ENCODE measurements at places on chromosomes 6 and 20.
A peak's percentile ranks its signal among the peaks of the same experiment; 100 is the strongest.

DNA sequence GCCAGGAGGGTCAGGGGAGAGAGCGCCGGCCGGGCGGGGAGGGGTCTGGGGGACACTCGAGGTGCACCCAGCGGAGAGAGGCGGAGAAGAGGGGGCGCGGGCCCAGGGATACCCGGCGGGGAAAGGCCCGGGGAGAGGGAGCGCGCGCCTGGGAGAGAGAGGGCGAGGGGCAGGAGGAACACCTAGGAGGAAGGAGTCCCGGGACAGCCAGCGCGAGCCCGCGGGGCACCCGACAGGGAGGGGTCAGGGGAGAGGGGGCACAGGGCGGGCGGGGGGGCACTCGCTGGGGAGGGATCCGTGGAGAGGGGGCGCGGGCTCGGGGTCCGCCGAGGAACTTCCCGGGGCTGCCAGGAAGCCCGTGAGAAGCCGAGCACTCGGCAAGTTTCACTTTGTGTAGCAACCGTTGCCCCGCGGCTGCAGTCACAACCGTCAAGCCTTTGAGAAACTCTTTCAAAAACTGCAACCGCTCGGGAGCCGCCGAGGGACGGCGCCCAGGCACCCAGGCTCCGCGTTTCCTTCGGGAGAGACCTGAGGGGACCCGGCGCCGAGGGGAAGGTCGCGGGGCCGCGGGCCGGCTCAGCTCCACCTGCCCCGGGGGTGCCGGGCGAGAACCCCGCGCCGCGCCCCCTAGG, 471 bp downstream of the EZR start:
- peak; percentile 25 for DNase-seq

GRCh38 chr6:164069350-164069990, 655.0 kb downstream of the QKI start:
- peak; percentile 2 for DNase-seq

- no peak for DNase-seq
Measured at GRCh38 chr6:73983367-73983766, 287.4 kb downstream of the CD109 start.

DNA sequence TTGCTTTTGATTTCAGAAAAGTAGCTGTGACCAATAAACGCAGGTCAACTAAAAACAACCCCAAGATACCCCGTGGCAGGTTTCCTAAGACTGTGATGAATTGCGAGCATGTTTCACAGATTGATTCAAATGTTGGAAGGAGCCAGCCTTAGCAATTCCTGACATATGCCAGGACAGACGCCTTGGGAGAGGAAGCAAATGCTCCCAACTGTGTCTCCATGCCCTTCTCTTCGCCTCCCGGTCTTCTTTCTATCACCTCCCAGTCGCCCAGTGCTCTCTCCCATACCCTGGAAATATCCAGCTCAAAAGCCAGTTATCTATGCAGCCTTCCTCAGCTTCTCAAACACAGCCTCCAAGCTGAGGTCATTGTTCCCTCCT, 32.0 kb downstream of the KIAA0319 start:
- DNase-seq, result no peak

DNA sequence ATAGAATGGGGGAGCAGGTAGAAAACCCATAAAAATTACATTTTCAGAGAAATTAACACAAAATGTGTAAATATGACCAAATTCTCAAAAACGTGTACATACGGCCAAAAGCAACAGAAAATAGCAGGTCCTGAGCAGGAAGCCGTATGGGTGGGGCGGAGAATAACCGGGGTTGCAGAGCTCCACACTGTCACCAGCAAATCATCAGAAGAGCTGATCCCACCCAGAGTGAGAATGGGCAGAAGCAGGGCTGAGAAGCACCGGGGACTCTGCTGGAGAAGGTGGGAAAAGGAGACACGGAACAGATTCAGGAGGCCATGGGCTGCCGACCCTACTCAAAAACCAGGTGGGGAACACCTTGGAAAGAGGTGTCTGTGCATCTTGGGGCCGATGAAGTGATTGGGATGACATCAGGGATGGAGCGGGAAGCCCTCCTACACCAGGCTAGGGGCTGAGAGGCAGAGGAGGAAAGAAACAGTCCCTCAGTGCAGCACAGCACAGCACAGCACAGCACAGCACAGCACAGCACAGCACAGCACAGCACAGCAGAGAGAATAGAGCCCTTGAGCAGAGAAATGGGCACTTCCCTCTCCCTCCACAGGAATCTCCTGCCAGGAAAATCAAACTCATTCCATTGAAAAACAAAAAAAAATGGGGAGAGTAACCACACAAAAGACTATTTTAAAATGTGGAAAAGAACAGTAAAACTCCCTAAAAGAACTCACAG, 22.3 kb downstream of the STX7 start:
- no peak for DNase-seq

DNA sequence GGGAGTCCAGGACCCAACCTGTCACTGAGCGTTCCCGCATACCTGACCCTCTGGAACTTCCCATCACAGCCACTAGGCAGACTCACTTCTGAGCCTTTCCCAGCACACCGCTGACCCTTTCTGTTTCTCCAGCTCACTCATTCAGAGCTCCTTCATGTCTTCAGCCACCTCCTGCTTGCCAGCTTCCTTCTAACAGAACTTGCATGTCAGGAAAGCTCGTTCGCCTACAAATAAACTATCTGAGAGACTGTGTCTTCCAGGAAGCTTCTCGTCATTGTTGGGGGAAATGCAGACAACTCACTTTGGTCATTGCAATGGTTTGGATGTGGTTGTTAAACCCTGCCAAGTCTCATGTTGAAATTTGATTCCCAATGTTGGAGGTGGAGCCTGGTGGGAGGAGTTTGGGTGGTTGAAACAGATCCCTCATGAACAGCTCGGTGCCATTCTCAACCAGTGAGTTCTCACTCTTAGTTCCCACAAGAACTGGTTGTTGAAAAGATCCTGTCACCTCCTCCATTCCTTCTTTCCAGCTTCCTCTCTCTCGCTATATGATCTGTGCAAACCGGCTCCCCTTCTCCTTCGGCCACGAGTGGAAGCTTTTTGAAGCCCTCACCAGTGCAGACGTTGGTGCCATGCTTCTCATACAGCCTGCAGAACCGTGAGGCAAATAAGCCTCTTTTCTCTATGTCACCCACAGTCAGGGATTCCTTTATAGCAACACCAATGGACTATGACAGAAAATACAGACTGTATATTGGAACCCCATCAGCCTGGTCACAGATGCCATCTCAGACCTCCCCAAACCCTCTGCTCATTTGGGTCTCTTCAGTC, 1.4 kb upstream of the MUC21 start:
- DNase-seq, result peak; percentile 71

- DNase-seq, result no peak
Measured at GRCh38 chr6:30564114-30564513, 7.0 kb downstream of the PRR3 start.

- DNase-seq, result peak; percentile 38
Measured at GRCh38 chr6:8627085-8627861, 191.9 kb upstream of the SLC35B3 start.

- no peak for DNase-seq
Measured at GRCh38 chr6:75396005-75396800, 97.4 kb downstream of the FILIP1 start.

DNA sequence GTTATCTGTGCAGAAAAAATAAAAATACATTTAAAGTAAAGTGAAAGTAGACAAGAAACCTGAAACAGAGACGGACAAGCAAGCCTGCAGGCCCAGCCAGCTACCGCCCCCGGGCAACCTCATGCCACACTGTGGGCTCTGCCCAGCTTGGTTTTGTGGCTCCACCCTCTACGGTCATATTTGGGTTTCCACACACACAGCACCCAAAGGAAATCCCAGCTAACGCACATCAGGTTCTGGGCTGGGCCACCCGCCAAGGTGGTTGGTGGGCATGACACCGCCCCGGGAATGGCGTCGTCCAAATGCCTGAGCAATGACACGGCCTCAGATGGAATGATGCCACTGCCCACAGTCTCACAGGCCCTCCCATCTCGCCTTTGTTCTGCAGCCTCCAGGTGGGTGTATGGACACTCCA, 22.9 kb downstream of the FAM110A start:
- peak; percentile 98 for DNase-seq

DNA sequence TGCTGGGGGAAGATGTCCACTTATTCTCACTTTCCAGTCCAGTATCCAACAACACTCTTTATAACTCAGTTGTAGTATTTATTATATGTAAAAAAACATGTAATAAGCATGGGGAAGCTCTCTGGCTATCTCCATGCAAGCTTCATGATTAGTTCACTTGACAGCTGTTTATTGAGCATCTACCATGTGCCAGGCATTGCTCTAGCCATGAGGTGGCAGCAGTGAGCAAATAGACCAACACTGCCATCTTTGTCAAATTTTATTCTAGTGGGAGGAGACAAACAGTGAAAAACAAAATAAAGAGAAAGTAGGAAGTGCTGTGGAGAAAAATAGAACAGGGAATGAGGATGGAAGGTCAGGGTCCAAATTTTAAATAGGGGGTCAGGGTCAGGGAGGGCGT, 131.8 kb downstream of the CFAP61 start:
- peak; percentile 50 for DNase-seq

GRCh38 chr6:5054245-5054873, 30.8 kb upstream of the PPP1R3G start:
- DNase-seq, result no peak

DNA sequence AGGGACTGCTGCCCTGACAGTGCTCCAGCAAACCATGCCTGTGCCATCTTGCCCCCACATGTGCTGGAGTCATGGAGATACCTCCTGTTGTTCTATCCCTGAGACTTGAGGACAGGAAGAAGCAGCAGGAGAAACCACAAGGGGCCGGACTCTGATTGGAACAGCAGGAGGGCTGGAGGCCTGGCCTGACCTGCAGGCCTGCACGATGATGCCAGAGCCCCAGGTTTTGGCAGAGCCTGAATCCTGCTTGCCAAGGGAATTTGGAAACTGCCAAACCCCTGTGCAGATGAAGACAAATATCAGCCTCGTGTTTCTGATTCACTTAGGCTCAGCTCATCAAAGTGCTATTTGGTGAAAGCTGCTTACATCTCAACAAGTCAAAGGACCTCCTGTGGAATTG, 177.6 kb downstream of the MAFB start:
- DNase-seq, result no peak

- no peak for DNase-seq
Measured at GRCh38 chr6:26215585-26216358, 128.5 kb downstream of the HFE start.

DNA sequence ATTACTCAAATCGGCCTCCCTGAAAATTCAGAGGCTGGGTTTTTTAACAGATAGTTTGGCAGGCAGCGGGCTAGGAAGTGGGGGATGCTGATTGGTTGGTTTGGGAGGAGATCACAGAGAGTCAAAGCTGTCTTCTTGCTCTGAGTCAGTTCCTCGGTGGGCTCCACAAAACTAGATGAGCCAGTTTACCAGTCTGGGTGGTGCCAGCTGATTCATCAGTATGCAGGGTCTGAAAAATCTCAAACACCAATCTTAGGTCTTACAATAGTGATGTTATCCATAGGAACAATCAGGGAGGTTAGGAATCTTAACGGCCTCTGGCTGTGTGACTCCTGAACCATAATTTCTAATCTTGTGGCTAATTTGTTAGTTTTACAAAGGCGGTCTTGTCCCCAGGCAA, 190.7 kb downstream of the C6orf118 start:
- peak; percentile 5 for DNase-seq

DNA sequence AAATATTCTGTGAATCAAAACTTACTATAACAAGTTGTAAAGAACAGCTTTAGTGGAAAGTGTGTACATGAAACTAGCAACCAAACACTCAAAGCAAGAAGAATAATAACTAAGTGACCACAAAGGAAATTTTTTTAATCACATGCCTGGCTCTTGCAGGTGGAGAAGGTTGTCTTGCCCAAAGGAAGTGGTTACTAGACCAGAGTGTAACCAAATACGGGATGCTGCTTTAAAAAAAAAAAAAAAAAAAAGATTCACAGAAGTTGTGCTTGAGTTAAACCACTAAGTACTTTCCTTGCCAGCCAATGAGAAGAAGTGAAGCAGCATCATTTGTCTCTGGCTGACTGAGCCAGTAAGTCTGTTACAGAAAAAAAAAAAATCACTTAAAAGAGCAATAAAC, 19.1 kb upstream of the HLA-DQB1 start:
- peak; percentile 90 for DNase-seq

- DNase-seq, result no peak
Measured at GRCh38 chr6:121686611-121687023, 251.2 kb downstream of the GJA1 start.

GRCh38 chr6:5116243-5116991, 31.3 kb downstream of the PPP1R3G start:
- DNase-seq, result no peak

- peak; percentile 54 for DNase-seq
Measured at GRCh38 chr6:85498596-85499258, 48.8 kb downstream of the NT5E start.

DNA sequence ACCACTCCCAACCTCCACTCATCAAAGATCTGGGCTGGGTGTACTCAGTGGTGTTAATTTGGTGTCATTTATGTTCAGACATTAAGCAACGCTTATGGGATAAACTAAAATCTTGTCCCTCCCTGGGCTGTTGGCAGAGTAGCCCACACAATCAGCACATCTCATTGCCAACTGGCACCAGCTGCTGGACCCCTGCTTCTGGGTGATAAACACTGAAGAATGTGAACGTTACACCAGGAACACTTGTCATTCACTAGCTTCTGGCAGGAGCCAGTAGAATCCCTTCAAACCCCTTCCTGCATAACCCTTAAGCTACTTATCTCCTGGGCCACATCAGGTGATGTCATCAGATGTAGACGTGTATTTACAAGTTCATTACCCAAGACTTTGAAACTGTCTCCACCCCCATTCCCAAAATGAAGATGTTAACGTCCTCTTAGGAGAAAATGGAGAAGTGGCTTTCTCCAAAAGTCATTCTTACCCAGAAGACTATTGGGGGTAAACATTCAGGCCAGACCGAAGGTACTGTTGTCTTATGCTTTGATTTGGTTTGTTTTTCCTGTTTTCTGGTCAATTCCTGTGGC, 107.8 kb upstream of the CD93 start:
- no peak for DNase-seq

DNA sequence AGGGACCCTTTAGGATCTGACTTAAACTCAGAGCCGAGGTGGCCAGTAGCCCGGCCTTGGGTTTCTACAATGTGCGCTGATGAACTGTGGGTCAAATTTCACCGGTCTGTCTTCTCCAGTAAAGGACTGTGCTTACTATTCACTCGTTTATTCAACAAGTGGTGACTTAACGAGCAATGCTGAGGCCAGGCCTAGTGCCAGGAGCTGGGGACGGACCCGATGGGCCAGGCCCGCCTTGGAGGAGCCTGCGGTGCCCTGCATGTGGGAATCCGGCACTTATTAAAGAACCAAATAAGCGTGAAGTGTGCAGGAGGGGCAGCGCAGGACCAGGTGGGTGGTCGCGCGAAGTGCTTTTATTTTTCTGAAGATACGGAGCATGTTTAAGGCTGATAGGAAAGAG, 24.0 kb downstream of the CTCFL start:
- DNase-seq, result no peak

GRCh38 chr6:4023240-4023639, 55.7 kb downstream of the FAM217A start:
- DNase-seq, result no peak

- DNase-seq, result no peak
Measured at GRCh38 chr6:38153076-38153797, 333.7 kb downstream of the ZFAND3 start.
